ENCODE measurements at places on chromosomes 11 and 22.

DNA sequence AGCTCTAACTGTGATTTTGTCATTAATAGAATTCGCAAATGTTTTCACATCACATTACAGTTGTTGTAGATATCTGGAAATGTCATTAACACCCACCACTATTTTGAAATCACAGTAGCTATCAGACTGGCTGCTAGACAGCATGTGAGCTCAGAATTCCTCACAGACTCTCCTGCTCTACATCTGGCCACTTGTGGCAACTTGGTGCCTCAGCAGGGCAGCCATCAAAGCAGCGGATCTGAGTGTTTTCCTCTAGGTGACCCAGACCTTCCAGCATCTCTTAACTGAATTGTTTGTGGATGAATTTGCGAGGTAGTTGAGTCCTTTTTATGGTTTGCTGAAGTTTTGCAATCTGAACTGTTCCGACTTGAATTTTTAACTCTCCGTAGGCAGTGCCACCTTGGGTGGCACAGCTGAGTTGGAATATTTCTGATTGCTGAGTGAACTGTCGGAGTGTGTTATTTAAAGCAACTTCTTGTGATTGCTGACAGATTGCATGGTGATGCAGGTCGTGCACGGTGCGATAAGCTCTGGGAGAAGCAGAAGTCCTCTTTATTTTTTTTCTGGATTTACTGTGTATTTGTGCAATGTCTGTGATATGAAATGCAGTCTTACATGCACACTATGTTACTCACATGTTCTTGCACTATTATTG is 114.0 kb upstream of the PLET1 start:
- DNase-seq: no peak

DNA sequence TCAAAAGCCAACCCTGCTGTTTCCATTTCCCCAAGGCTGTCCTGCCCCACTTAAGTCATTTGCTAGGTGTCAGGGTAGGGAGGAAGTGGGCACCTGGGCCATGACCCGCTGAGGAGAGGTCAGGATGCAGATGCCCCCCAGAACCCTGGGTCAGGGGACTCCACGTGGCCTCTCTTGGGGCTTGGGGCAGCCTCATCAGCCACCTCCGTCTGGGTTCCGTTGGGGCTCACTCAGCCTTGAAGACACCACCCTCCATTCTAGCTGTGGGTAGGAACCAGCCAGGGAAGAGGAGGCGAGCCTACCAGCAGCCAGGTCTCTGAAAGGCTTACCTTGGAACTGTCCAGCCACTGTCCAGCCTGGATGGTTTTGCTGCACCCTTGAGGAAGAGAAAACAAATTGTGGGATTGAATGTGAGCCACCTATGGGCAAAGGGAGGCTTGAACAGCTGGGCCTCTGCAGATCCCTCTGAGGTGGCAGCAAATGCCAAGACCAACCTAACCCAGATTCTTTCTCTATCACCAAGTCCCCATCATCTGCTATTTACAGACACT is 2.5 kb downstream of the APOL4 start:
- no peak for DNase-seq

- no peak for DNase-seq
Observed at GRCh38 chr11:93921695-93922468, 71.5 kb upstream of the VSTM5 start.

DNA sequence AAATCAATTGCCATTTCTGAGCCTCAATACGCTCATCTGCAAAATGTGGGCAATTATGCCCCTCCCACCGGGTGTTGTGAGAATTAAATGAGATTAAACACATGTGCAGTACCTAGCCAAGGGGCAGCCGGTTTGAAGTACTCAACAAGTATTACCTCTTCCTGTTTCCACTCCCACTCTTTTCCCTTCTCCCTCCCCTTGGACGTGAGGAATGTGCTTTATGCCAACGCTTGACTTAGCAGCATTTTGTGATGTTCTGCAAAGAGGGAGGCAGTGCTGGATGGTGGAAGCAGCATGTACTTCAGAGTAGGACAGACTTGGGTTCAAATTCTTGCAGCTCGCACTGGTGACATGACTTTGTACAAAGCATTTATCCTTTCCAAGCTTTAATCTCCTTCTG is 306.0 kb downstream of the BUD13 start:
- DNase-seq: no peak

- DNase-seq: no peak
Observed at GRCh38 chr11:18144243-18144642, 11.9 kb downstream of the MRGPRX3 start.

GRCh38 chr22:23518376-23519187 is 61.5 kb downstream of the IGLL1 start:
- DNase-seq: no peak

GRCh38 chr22:24430431-24431308 is 3.3 kb downstream of the ADORA2A start:
- DNase-seq: peak; percentile 17

DNA sequence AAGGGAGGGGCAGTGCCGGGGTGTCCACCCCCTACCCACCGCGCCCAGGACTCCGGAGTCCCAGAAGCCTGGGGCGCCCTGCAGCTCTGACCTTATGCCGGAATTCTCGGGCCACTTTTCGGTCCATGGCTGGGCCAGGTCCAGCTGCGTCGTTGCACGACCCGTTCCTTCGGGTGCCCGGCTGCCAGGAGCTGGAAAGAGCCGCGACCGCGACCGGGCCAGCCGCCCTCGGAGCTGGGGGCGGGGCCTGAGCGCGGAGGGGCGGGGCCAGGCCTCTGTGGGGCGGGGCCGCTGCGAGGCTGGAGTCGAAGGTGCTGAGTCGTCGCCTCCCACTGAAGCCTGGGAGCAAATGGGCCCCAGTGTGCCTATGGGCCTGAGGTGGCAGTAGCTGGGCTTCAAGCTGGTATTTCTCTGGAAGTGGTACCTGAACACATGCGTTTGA is at the start of gene USH1C:
Gene USH1C, minus strand, starts transcription at position 236 of the 442 bp plus-strand sequence. Its CDS starts 109 bp downstream, at position 127.
- DNase-seq: no peak
